ENCODE measurements at places on chromosomes 12 and 14.

GRCh38 chr14:106879241-106879640 lies 1352.9 kb downstream of the TMEM121 start:
- peak; percentile 82 for DNase-seq

GRCh38 chr14:22500954-22501726 lies 87.9 kb downstream of the DAD1 start:
- DNase-seq: no peak

- no peak for DNase-seq
Observed at GRCh38 chr14:51014625-51015024, 70.3 kb upstream of the PYGL start.

DNA sequence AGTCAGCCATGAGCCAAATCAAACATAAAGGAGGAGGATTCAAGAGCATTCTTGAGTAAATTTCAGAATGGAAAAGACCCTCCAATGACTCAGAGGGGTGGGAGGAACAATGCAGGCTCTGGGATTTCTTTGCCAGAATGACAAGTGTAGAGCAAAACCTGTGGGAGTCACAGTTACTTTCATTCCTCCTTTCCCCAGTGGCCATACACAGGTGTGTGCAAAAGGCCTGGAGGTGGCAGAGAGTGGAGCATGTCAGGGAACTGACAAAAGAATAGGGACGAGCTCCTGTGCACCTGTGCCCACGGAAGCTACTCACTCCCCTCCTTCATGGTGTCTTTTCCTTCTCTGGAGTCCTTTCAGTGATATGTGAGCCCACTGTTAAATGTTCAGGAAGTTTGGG lies 9.4 kb upstream of the CIPC start:
- DNase-seq: no peak

GRCh38 chr12:6822426-6823135 lies 960 bp downstream of the GPR162 start:
- DNase-seq: no peak

DNA sequence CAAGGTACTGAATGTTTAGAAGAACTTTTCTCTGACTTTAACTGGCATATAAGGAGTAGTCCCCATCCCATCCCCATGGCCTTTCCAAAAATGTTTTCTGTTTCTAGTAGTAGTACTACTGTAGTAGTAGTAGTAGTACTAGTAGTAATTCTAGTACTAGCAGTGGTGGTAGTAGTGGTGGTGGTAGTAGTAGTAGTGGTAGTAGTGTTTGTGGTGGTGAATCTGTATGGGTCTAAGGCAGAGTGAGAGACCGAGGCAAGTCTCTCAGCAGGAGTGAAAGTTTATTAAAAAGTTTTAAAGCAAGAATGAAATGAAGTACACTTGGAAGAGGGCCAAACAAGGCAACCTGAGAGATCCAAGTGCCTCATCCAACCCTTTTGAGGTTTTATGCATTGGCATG lies 58.6 kb downstream of the FOXN4 start:
- DNase-seq: no peak

GRCh38 chr14:94480809-94481208 lies 4.8 kb upstream of the SERPINA9 start:
- DNase-seq: no peak

- no peak for DNase-seq
Observed at GRCh38 chr14:35420036-35420811, 15.7 kb upstream of the NFKBIA start.

DNA sequence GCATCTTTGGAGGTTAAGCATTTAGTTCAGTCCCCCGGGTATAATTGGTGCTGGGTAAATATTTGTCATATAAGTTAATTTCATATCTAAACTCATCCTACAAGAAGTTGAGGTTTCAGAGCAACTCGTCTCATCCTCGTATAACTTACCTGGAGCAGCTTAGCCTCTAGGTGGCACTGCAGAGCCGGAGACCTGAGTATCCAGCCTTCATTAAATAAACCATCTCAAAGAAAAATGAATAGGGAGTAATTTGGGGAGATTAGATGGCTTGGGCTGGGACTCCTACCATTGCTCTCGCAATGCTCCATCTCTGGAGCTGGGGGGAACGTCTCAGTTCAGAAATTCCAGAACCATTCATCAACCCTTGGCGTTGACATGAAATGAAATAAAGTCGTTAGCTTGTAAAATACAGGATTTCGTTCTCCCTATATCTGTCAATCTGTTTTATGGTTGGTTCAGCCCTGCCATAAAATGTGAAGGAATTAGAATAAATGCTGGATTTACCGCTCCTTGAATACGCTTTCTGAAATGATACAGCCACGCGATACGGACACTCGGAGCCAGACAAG lies 122.9 kb upstream of the TMEM132D start:
- DNase-seq: peak; percentile 0

GRCh38 chr14:74645244-74645643 lies 33.2 kb upstream of the LTBP2 start:
- DNase-seq: no peak

GRCh38 chr12:6430124-6430989 lies 14.4 kb upstream of the CD27 start:
- peak; percentile 86 for DNase-seq

GRCh38 chr12:45697371-45697770 lies 32.1 kb upstream of the ARID2 start:
- no peak for DNase-seq

DNA sequence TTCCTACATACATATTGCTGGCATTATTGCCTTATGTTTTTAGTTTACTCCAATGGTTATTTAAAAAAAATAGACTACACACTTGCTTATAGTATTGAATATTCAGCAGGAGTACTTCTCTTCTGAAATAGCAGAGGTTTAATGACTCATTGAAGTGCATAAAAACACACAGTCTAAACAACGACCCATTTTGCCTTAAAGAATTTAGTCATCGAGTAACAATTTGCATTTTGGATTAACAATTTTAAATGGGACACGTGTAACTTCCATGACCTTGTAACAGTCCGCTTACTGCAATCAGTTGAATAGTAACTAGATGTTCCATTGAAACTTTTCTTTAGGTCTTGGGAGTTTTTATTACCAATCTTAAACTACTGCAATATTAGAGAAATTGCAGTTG lies 9.0 kb downstream of the TRHDE start:
- DNase-seq: no peak

- no peak for DNase-seq
Observed at GRCh38 chr12:12097891-12098690, 27.4 kb downstream of the BCL2L14 start.

DNA sequence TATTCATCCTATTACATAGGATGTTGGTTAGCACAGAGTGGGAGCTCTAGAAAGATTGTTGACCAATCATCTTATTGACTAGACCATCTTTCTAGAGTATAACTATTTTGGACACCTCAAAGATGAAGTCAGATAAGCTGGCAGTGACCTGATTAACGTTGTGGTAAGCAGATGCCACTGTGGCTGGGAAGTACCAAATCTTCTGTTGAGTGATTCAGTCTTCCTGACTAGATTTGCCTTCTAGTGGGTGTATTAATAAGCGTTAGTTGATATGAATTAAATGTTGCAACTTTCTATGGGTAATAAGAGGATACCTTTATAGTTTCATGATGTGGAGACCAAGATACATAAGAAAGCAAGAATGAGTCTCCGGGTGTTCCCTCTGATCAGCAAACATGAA lies 51.2 kb upstream of the HELB start:
- peak; percentile 23 for DNase-seq

GRCh38 chr14:100761481-100761880 lies 34.8 kb downstream of the DLK1 start:
- DNase-seq: no peak

Measured in MV-4-11 (cell line).